ENCODE measurements at places on chromosomes 6 and 20. TPM values are rescaled to one million over a fixed set of nuclear protein-coding genes. Genes with fewer than 3 reads are reported as not detected.

DNA sequence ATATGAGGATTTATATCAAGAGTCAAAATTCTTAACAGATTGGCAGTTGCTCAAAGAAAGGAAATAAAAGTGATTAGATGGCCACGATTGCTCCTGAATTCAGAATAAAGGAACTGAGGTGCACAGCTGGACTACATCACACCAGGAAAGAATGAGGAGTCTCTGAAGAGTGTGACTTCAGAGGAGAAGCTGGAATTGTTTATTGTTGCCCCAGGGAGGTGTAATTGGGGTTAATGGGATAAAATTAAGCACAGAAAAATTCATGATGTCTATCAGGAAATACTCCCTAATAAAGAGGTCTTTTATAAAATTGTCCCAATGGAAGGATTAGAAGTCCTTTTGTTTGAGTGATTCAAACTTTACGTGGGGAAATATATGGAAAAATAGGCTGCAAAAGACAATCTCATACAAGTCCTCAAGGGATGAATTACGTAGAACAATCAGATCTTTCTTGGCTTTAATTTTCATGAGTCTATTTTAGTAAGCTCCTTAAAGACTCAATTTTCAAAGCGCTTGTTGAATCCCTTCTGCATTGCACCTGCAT lies 208.6 kb upstream of the RNF217 start:
- no peaks in the 10 kb centered on the region for H3K4me1 ChIP-seq
- DNase-seq, result no peak
- no peaks in the 10 kb centered on the region for H3K27me3 ChIP-seq
- H3K4me3 ChIP-seq, result no peak overlapping the region

GRCh38 chr6:14119784-14120183 lies 2.2 kb downstream of the CD83 start:
- H3K27me3 ChIP-seq, result no peaks in the 10 kb centered on the region
- no peaks in the 10 kb centered on the region for H3K36me3 ChIP-seq
- H3K27ac ChIP-seq, result no peak overlapping the region
- peaks cover 3% of the 10 kb centered on the region for H3K4me1 ChIP-seq
- no peak for DNase-seq

DNA sequence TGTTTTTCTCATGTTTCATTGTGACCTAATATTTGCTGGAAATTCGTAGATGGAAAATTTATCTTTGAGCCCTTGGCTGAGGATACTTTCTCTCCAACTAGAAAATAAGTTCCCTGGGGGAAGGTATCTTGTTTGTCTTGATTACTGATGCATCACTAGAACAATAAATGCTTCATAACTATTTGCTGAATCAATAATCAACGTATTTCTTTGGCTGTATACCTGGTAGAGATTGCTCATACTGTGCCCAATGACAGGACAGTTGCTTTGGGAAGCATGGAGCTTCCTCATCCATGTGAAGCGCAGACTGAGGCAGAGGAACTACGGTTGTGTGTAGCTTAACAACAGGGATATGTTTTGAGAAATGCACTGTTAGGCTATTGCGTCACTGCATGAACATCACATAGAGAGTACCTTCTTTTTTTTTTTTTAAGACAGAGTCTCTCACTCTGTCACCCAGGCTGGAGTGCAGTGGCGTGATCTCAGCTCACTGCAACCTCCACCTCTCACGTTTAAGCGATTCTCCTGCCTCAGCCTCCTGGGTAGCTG lies 34.2 kb upstream of the RPN2 start:
- no peaks in the 10 kb centered on the region for H3K27me3 ChIP-seq
- no peak overlapping the region for H3K4me3 ChIP-seq
- H3K27ac ChIP-seq, result no peak overlapping the region

GRCh38 chr6:148407372-148407771 lies 64.7 kb downstream of the SASH1 start:
- peak; percentile 9 for DNase-seq
- peaks cover 45% of the 10 kb centered on the region for H3K4me1 ChIP-seq
- no peak overlapping the region for H3K4me3 ChIP-seq
- H3K27me3 ChIP-seq, result no peaks in the 10 kb centered on the region
- peak overlapping the region; percentile 47 for H3K27ac ChIP-seq

GRCh38 chr20:9286501-9287461 lies 217.9 kb downstream of the PLCB4 start:
- H3K27ac ChIP-seq, result no peak overlapping the region
- no peaks in the 10 kb centered on the region for H3K4me1 ChIP-seq
- no peaks in the 10 kb centered on the region for H3K36me3 ChIP-seq
- no peak for DNase-seq

- no peaks in the 10 kb centered on the region for H3K27me3 ChIP-seq
- no peaks in the 10 kb centered on the region for H3K4me1 ChIP-seq
- DNase-seq, result no peak
- H3K4me3 ChIP-seq, result no peak overlapping the region
- no peaks in the 10 kb centered on the region for H3K36me3 ChIP-seq
Measured at GRCh38 chr6:16431106-16431505, 192.7 kb downstream of the GMPR start.

GRCh38 chr6:147733686-147734085 lies 225.2 kb downstream of the SAMD5 start:
- DNase-seq, result no peak
- H3K4me1 ChIP-seq, result no peaks in the 10 kb centered on the region
- no peaks in the 10 kb centered on the region for H3K27me3 ChIP-seq
- H3K4me3 ChIP-seq, result no peak overlapping the region
- H3K27ac ChIP-seq, result no peak overlapping the region
- H3K36me3 ChIP-seq, result no peaks in the 10 kb centered on the region

- H3K27me3 ChIP-seq, result peaks cover 14% of the 10 kb centered on the region
Measured at GRCh38 chr6:169093066-169093723, 160.5 kb downstream of the THBS2 start.

GRCh38 chr6:106039897-106040592 lies 46.1 kb upstream of the PRDM1 start:
- H3K27me3 ChIP-seq, result no peaks in the 10 kb centered on the region
- no peaks in the 10 kb centered on the region for H3K36me3 ChIP-seq
- H3K4me3 ChIP-seq, result no peak overlapping the region

GRCh38 chr6:159134701-159135364 lies 34.4 kb upstream of the FNDC1 start:
- DNase-seq, result peak; percentile 54
- H3K27me3 ChIP-seq, result peaks cover 9% of the 10 kb centered on the region
- H3K4me1 ChIP-seq, result no peaks in the 10 kb centered on the region
- no peaks in the 10 kb centered on the region for H3K36me3 ChIP-seq

GRCh38 chr6:47672816-47673215 lies 25.6 kb upstream of the ADGRF4 start:
- H3K4me1 ChIP-seq, result no peaks in the 10 kb centered on the region
- no peak overlapping the region for H3K4me3 ChIP-seq
- no peaks in the 10 kb centered on the region for H3K36me3 ChIP-seq
- no peaks in the 10 kb centered on the region for H3K27me3 ChIP-seq
- H3K27ac ChIP-seq, result no peak overlapping the region
- no peak for DNase-seq

The ATF6B gene
- 102 TPM for total RNA-seq

The BPIFB4 gene
- not detected for total RNA-seq

The CNR1 gene
- total RNA-seq, result not detected

The SLC16A10 gene
- total RNA-seq, result 1.7 TPM

The HTR1E gene
- total RNA-seq, result not detected

The PAK1IP1 gene
- total RNA-seq, result 15.2 TPM

All from PC-9 (cell line).